ENCODE measurements at places on chromosomes 3 and 15. TPM values are rescaled to one million over a fixed set of nuclear protein-coding genes. Genes with fewer than 3 reads are reported as not detected.
A peak's percentile ranks its signal among the peaks of the same experiment; 100 is the strongest.

Gene AADACL2
- total RNA-seq, result not detected

Gene PAQR5
- 0.12 TPM for total RNA-seq

Gene PPP1R14D
- not detected for total RNA-seq

Gene NOX5
- total RNA-seq, result not detected

Gene SEMA3G
- total RNA-seq, result 0.13 TPM

Gene TP63
- 0.51 TPM for total RNA-seq

Gene RTP1
- not detected for total RNA-seq

Gene MYH15
- total RNA-seq, result 0.10 TPM

- peaks cover 9% of the 10 kb centered on the region for H3K36me3 ChIP-seq
- peaks cover under 1% of the 10 kb centered on the region for H3K27me3 ChIP-seq
- H3K27ac ChIP-seq, result peak overlapping the region; percentile 48
- H3K4me3 ChIP-seq, result peak overlapping the region; percentile 91
Measured at GRCh38 chr3:123067689-123068600, 1.1 kb downstream of the PDIA5 start.

DNA sequence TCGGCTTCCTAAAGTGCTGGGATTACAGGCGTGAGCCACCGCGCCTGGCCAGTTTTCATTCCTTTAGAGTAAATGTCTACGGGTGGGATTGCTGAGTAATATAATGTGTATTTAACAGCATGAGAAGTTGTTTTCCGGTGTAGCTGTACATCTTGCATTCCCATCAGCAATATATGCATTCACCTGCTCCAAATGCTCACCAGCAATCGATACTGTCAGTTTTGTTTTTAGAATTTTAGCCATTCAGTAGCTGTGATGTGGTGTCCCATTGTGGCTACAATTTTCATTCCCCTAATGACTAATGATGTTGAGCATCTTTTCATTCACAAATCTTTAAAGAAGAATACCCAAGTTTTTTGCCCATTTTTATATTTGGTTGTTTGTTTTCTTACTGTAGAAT, 134.8 kb upstream of the RGMA start:
- DNase-seq, result no peak
- H3K27ac ChIP-seq, result no peak overlapping the region
- H3K27me3 ChIP-seq, result peaks cover 20% of the 10 kb centered on the region

DNA sequence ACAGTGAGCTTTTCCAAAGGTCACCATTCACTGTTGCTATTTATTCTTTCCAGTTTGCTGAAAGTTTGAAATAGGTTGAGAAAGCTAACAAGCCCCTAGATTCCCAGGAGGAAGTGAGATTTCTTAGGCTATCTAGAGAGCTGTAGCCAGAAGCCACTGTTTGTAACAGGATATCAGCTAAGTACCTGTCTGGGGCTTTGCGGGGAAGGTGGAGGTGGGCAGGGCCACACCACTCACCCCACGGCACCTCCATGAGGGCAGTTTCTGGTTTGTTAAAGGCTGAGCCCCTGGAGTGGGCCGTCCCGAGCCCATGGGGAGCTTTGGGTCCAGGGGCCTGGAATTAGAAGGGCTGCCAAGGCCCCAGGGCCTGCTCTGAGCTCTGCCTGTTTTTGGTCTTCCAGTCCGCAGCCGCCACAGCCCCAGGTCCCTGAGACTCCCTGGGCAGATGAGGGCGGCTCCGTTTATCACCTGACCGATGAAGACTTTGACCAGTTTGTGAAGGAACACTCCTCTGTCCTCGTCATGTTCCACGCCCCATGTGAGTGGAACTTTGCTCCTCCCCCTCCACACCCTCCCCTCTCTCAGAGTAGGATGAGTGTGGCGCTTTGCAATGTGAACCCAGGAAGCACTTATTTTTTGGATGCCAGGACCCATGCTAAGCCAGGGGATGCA, 63.4 kb downstream of the PDIA5 start:
- no peak for DNase-seq
- no peaks in the 10 kb centered on the region for H3K4me1 ChIP-seq
- H3K27ac ChIP-seq, result no peak overlapping the region
- H3K36me3 ChIP-seq, result peaks cover 20% of the 10 kb centered on the region
- H3K27me3 ChIP-seq, result no peaks in the 10 kb centered on the region

DNA sequence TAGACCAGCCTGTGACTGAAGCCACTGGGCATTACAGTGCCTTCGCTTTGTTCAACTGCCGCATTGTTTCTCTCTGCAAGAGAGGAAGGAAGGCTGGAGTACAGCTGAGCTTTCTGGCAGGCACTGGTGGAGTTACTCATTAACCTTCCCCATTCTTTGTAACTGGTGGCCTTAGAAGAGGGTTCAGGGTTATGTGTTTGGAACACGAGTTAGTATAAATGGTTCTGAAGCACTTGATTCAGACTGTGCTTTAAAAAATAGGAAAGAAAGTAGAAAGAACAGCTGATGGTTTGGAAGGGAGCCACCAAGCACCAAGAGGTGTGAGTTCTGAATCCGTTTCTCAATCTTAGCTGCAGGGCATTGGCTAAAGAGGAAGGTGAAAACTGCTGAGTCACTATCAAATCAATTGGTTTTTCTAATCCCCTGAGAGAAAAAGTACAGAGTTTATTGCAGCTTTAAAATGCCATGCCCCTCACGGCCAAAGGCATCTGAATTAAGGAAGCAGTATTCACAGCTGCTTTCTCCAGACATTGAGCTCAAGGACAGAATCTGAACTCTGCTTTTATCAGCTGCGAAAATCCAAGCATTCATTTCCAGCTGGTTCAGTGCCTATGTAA, 3.6 kb downstream of the HGD start:
- peaks cover 10% of the 10 kb centered on the region for H3K4me1 ChIP-seq
- DNase-seq, result no peak
- H3K36me3 ChIP-seq, result no peaks in the 10 kb centered on the region
- peak overlapping the region; percentile 31 for H3K4me3 ChIP-seq
- no peak overlapping the region for H3K27ac ChIP-seq
- H3K27me3 ChIP-seq, result no peaks in the 10 kb centered on the region

DNA sequence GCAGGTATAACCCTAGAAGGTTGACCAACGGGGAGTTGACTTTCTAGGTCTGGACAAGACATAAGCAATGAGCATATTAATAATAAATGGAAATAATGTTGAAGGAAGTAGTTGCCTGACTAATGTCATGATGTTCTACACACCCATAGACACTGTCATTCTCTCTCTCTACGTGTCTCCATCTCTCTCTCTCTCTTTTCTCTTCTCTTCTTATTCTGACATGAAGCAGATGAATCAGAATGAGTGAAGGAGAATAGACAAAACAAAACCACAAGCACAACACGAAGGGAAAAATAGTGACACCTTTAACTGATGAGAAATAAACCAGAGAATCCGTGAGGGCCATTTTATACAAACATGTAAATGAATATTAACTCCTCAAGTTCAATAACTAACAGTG, 26.7 kb upstream of the CCDC80 start:
- peak overlapping the region; percentile 51 for H3K27ac ChIP-seq
- peaks cover 40% of the 10 kb centered on the region for H3K4me1 ChIP-seq
- no peak for DNase-seq
- H3K27me3 ChIP-seq, result peaks cover 5% of the 10 kb centered on the region
- H3K36me3 ChIP-seq, result peaks cover 8% of the 10 kb centered on the region

DNA sequence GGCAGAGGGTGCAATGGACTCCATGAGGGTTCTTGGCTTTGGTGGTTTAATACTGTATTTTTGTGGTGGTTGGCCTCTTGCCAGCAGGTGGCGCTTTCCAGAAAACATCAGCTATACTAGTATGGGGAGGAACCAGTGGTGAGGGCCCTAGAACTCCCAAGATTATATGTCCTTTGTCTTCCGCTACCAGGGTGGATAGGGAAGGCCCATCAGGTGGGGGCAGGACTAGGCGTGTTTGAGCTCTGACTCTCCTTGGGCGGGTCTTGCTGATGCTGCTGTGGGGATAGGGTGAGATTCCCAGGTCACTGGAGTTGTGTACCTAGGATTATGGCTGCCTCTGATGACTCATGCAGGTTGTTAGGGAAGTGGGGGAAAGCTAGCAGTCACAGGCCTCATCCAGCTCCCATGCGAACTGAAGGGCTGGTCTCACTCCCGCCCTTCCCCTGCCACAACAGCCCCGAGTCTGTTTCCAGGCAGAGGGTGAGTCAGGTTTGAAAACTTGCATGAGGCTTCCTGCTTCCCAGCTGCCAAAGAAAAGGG, 357.7 kb downstream of the OTOL1 start:
- H3K27me3 ChIP-seq, result no peaks in the 10 kb centered on the region
- H3K36me3 ChIP-seq, result no peaks in the 10 kb centered on the region
- DNase-seq, result no peak

GRCh38 chr15:70523192-70523591, 240.2 kb downstream of the UACA start:
- DNase-seq, result no peak
- H3K4me1 ChIP-seq, result peaks cover 9% of the 10 kb centered on the region
- H3K27ac ChIP-seq, result no peak overlapping the region
- peaks cover 2% of the 10 kb centered on the region for H3K36me3 ChIP-seq

DNA sequence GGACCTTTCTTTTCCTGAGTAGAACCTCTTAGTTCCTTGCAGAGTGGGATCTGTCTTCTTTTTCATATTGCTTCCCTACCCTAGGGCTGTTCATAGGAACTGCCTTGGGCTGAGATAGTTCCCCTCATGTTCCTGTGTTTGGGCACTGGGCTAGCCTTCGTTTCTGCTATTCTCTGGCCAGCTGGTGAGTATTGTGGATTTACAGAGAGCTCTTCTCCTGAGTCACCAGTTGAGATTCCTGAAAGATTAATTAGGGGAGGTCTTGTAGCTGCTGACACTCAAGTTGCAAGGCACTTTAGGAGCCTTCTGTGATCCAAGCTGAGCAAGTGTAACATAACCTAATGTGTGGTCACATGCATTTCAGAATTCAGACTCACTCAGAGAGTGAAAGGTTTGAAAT, 30.7 kb downstream of the CHD2 start:
- peaks cover 75% of the 10 kb centered on the region for H3K36me3 ChIP-seq
- H3K4me3 ChIP-seq, result no peak overlapping the region
- H3K27me3 ChIP-seq, result no peaks in the 10 kb centered on the region
- no peak for DNase-seq
- H3K4me1 ChIP-seq, result peaks cover 62% of the 10 kb centered on the region

DNA sequence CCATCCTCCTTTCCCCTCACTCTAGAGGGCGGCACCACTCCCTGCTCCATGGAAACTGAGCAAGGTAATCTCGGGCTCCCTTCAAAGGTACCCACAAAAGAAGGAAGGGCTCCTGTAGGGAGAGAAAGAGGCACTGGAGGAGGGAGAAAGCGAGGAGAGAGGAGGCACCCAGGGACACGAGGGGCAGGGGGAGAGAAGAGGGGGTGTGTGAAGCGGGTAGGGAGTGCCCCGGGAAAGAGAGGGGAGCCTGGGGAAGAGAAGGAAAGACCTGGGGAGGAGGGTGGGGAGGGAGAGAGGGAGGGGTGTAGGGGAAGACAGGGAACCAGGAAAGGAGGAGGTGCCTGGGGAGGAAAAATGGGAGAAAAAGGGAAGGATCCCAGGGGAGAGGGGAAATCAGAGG, 523 bp downstream of the VILL start:
- H3K27ac ChIP-seq, result no peak overlapping the region
- DNase-seq, result no peak
- H3K36me3 ChIP-seq, result peaks cover 6% of the 10 kb centered on the region
- H3K4me1 ChIP-seq, result peaks cover 33% of the 10 kb centered on the region

DNA sequence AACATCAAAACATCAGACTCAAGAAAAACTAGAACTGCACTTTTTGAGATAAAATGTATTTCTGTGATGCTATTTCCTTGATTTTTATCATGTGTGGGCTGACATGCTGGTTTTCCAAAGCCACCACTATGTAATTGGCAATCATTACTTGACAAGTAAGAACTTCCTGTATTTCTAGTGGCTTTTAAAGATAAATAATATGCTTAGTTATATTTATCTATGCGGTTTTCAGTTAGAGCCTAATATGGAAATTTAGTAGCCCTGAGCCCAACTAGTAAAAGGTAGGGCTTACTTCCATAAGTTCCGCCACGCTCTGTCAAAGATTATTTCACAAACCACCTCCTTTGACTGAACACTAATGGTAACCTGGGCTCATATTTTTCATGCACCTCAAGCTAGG, 91.6 kb downstream of the PPARG start:
- H3K4me1 ChIP-seq, result no peaks in the 10 kb centered on the region
- DNase-seq, result no peak
- H3K27ac ChIP-seq, result no peak overlapping the region
- H3K4me3 ChIP-seq, result no peak overlapping the region
- no peaks in the 10 kb centered on the region for H3K27me3 ChIP-seq

Measured in activated T-helper 1 cell treated with anti-CD3 and anti-CD28 coated beads, Interleukin-12 subunit alpha, Interleukin-12 subunit beta, Interleukin-2, Interleukin-4 antibody, amounts not matched to agents 30 ng/mL and 10 ng/mL and 1 ng/mL, durations not matched to agents 14 hours and 24 hours and 36 hours (primary cell).